ENCODE measurements at places on chromosomes 4 and X.

- no peak for DNase-seq
Measured at GRCh38 chrX:100915562-100915961, 13.2 kb downstream of the XKRX start.

DNA sequence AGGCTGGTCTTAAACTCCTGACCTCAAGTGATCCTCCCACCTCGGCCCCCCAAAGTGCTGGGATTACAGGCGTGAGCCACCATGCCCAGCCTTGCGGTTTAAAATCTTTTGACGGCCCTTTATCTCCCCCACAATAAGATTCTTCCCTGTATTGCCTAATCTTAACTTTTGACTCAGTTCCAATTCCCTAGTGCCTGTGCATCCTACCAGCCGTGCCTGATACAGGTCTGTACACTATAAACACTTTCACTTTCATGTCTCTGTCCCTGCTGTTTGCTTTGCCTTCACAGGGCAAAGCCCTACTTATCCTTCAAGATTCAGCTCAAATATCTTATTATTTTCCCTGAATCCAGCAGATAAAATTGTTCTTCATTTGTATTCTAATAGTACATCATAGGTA is 74.6 kb downstream of the WDR44 start:
- peak; percentile 1 for DNase-seq

DNA sequence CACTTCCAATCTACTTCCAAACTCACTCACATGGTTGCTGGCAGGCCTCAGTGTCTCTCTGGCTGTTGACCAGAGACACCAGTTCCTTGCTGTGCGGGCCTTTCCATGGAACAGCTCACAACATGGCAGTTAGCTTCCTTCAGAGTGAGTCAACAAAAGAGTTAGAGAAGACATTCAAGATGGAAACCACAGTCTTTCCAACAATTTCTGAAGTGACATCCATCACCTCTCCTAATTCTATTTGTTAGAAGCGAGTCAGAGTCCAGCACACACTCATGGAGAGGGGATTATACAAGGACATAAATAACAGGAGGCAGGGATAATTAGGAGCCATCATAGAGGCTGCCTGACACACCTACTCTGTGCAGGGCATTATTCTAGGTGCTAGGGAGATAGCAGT is 62.5 kb upstream of the TMEM164 start:
- no peak for DNase-seq

DNA sequence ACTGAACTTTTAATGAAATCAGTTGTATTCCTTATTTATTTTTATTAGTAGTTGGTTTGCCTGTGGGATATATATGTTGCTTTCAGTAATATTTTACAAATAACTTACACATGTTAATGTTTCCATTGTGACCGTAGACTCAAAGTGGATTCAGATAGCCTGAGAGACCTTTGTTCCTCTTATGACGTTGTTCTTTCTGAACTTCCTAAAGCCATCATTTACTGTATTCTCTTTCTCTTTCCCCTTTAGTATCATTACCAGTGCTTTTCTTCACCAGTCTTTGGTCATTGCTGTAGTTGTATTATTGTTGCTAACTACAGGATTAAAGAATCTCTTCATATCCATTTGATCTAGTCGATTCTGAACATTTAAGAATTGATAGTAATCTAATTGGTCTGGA is 4.3 kb downstream of the STIM2 start:
- no peak for DNase-seq

GRCh38 chr4:39323821-39324220 is 42.3 kb downstream of the RFC1 start:
- no peak for DNase-seq

- no peak for DNase-seq
Measured at GRCh38 chr4:6929812-6930464, 20.3 kb downstream of the TBC1D14 start.

GRCh38 chrX:39873117-39873516 is 224.6 kb downstream of the BCOR start:
- no peak for DNase-seq

GRCh38 chrX:134990801-134991481 is at the start of gene SMIM10:
SMIM10 (plus strand) TSS chrX:134990991; CDS start chrX:134991096, 105 bp downstream.
- DNase-seq = no peak

DNA sequence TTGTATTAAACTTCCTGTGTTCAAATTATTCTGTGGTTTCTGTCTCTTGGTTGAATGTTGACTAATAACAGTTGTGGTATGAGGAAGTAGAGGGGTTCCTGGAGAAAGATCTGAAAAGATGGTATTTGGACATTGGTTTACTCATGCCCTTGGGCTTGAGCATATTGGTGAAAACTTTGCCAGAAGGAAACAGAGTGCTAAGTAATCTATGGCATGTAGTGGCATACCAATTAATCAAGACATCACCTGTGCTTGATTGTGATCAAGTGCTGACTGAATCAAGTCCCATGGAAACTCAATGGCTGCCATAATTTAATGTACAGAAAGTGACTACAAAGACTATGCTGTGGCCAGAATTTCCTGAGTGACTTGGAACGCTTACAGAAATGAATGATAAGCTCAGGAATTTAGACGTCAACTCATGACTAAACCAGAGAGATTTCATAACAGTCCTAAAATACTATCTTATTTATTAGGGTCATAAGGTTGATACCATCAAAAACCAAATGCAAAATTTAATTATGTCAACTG is 2062.9 kb downstream of the ARAP2 start:
- DNase-seq = no peak

GRCh38 chr4:74021601-74022000 is 16.9 kb downstream of the CXCL3 start:
- DNase-seq = no peak

DNA sequence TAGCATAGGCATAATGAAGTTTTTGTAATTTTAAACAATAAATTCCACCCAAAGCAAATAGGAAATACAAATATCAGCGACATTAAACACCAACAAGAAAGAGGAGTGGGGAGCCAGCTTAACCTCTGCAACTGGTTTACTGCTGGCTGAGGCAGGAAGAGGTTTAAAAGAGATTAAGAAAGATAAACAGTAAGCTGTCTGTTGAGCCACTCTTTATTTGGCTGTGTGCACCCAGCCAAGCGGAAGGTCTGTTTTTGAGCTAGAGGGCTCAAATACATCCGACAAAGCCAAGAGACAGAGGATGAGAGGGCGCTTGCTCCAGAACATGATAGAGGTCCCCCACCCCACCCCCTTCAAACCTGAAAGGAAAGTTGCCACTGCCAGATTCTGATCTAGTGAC is 191.4 kb downstream of the MGST2 start:
- DNase-seq = no peak

DNA sequence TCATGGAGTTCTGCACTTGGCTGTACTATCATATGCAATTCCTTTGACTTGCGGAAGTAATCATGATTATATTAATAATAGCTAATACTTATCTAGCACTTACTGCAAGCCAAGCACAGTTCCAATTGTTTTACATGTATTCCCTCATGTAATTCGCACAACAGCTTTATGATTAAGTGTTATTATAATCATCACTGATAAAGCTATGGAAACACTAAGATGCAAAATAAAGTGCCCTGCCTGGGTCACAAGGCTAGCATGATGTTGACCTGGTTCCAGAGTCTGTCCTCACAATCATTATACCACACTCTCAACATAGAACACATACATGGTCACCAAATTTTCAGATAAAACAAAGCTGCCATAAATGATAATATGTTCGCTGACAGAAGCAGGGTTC is 234.6 kb downstream of the FMR1NB start:
- no peak for DNase-seq

DNA sequence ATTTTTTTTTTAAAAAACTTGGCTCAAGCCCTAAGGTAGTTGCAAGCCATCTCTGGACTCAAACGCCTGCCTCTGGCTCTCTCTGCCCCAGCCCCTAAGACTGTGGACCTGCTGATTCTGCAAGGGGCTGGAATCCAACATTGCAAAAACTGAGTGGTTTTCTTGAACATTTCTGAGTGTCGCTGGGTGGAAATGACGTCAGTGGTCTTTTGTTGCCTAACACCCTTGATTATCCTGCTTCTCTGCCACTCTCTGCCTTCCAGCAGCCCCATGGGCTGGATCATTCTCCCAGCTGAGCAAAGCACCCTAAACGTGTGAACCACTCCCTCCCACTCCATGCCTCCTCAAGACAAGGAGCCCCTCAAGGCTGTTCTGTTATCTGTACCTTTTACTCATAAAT is 16.6 kb downstream of the BST1 start:
- no peak for DNase-seq

DNA sequence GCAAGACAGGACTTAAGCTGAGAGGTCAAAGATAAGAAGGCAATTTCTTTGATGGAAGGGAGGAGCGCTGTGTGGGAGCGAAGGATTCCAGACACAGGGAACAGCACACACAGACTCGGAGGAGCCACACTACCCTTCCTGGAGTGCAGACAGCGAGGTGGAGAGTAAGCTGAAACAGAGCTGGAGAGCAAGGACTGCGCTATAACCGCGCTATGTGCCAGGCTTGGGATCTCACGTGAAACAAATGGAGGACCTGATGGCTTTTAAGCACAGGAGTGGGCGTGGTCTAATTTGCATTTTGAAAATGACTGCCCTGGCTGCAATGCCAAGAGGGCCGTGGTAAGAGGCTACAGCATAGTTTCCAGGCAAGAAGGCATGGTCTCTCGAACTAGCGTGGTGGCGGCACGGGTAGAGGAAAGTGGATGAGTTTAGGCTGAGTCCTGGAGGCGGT is 113.9 kb upstream of the SORBS2 start:
- no peak for DNase-seq

- no peak for DNase-seq
Measured at GRCh38 chrX:101377547-101377946, 8.4 kb downstream of the BTK start.

DNA sequence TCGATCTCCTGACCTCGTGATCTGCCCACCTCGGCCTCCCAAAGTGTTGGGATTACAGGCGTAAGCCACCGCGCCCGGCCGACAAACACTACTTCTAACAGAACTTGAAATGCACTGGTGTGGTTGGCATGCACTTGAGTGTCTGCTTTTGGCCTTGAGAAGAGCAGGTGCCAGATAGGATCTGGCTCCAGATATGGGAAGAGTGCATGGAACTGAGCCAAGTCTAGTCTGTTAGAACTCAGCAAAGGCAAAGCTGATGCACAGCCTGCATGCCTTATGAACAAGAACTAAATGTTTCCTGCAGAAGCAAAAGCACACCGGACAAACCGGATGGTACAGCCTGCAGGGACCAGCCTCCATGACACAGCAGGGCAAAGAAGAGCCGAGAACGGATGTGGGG is 35.1 kb upstream of the TBL1X start:
- no peak for DNase-seq

DNA sequence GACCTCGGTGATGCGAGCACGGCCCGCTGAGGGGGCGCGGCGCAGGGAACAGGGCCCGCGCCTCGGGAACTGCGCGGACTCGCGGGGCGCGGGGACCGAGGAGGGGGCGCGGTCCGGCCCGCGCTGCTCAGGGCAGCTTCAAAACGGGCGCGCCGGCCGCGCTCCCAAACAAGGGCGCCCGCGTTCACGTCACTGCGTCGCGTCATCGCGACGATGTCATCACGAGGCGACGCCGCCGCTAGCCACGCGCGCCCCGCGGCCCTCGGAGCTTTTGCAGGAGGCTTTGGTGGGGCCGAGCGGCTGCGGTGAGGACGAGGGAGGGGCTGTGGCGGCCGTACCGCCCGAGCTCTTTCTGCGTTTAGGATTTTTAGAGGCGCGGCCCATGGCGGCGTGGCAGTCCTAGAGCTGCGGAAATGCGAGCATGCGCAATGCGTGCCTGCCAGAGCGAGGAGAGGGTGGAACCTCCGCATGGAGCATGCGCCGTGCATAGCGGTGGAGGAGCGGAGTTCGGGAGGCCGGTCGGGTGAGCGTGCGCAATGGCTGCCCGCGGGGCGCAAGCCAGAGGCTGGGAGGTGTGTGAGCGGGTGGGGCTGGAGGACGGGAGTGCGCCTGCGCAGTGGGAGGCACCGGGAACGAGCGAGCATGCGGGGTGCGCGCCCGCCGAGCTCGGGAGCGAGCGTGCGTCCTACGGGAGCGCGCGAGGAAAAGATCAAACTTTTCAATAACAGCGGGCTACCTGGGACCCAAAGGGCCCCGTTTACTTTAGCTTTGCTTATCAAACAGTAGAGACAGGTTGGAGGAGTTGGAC is at the start of gene PPP2R3B:
Gene PPP2R3B (minus strand): TSS at position 140 of the 808 bp plus-strand sequence. CDS start 216 bp downstream, outside the sequence.
- DNase-seq = no peak

Data from NCI-H1694 (cell line).